ENCODE measurements at places on chromosomes 7 and 10.

- no peak for DNase-seq
Measured at GRCh38 chr7:137258552-137258951, 85.0 kb downstream of the PTN start.

GRCh38 chr10:69056536-69057260 is 31.2 kb upstream of the SRGN start:
- no peak for DNase-seq

GRCh38 chr7:47937065-47937687 is 11.1 kb downstream of the PKD1L1 start:
- no peak for DNase-seq

DNA sequence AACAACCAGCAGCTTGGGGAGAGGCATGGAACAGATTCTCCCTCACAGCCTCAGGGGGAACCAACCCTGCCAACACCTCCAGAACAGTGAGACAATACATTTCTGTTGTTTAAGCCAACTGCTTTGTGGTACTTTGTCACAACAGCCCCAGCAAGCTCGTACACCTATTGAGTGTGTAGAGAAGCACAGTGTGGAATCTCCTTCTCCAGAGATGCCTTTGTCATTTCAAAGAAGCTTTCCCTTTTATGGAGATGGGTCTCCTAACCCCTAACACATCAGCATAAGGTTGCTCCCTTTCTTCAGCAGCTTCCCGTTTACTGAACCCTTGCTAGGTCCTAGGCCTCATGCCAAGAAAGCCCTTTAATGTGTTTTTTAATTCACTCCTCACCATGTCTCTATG is 60.7 kb upstream of the AGK start:
- no peak for DNase-seq

- DNase-seq: no peak
Measured at GRCh38 chr10:120715171-120715570, 136.0 kb upstream of the WDR11 start.

- DNase-seq: no peak
Measured at GRCh38 chr10:100734295-100735086, 10.9 kb upstream of the PAX2 start.

DNA sequence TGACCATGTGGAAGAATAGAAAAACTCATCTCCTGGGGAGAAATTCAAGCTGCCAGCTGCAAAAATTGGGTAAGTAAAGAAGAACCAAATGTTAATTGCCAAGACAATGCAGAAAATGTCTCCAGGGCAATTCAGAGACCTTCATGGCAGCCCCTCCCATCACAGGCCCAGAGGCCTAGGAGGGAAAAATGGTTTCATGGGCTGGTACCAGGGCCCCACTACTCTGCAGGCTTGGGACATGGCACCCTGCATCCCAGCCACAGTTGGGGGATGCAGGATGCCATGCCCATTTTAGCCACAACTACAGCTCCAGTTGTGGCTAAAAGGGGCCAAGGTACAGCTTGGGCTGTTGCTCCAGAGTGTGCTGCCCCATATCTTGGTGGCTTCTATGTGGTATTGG is 20.9 kb upstream of the MKLN1 start:
- no peak for DNase-seq

GRCh38 chr10:75146780-75147179 is 35.3 kb downstream of the SAMD8 start:
- no peak for DNase-seq

GRCh38 chr10:24382979-24383663 is 174.2 kb downstream of the KIAA1217 start:
- DNase-seq: no peak

DNA sequence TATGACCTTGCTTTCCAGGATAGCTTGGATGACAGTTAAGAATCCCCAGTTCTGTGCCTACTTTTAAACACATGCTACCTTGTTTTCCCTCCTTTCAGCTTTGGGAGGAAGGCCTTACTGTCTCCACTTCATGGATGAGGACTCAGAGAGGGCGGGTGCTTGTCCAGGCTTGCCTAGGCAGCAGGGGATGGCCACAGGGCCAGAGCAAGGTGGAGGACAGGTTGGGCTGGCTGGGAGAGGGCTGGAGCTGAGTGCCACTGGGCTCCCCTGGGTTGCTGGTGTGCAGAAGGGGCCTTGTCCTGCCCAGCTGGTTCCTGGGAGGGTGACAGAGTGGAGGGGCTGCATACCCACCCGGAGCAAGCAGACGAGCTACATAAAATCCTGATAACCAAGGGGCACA is 117.8 kb downstream of the GRK5 start:
- DNase-seq: no peak

DNA sequence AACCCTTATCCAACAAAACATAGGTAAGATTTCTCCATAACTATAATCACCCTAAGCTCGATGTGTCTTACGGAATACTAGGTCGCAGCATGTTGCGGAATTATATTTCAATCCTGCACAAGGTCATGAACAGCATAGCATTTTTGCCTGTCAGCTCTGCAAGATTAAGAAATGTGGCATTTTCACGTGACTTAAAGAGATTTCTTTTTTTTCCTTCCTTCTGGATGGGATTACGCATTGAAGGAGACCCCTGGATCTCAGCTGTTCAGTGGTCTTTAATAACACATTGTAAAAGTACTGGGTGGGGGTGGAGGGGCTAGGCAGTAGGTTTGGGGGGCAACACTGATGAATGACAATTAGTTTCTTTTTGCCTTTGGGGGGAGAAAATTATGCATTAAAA is 106.7 kb downstream of the CUBN start:
- no peak for DNase-seq

DNA sequence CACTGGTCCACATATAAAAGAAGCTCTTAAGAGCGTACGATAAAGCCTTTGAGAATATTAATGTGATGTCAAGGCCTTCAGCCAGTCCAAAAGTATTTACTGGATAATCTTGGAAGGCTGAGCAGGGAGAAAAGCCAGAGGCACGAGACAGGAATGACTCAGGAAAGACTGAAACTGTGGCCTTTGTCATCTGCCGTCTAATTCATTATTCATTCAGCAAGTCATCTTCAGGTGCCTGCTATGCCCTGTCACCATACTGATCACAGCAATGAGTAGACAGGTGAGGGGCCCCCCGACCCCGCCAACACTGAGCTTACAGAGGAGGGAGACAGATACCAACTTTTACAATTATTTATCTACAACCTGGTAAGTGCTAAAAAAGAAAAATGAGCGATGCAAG is 78.9 kb downstream of the VOPP1 start:
- DNase-seq: no peak

DNA sequence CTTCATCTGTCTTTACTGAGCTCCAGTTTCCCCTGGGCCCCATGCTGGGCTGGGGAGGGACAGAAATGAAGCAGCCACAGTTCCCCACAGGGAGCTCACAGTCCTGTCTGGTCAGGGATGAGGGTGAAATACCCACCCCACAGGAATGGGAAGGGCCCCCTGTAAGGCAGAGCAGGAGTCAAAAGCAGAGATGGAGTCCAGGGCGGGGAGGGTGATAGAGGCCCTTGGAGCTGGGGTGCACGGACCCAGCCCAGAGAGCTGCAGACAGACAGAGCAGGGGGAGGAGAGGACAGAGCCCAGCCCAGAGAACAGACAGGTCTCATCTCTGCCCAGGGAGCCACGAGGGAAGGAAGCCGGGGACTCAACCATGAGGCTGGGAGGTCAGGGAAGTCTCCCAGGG is 34.9 kb upstream of the ZNF488 start:
- DNase-seq: no peak

DNA sequence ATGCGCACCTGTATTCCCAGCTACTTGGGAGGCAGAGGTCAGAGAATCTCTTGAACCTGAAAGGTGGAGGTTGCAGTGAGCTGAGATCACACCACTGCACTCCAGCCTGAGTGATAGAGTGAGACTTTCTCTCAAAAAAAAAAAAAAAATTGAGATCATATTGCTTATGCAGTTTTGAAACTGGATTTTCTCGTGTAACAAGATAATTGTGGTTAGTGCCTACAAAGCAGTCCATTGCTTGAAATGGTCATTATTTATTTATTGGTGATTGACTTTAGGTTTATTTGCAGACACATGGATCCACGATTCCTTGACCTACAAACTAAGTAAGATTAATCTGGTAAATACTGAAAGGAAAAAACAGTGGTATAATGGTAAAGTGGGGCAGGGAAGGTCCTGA is 149.8 kb downstream of the TAX1BP1 start:
- DNase-seq: no peak

DNA sequence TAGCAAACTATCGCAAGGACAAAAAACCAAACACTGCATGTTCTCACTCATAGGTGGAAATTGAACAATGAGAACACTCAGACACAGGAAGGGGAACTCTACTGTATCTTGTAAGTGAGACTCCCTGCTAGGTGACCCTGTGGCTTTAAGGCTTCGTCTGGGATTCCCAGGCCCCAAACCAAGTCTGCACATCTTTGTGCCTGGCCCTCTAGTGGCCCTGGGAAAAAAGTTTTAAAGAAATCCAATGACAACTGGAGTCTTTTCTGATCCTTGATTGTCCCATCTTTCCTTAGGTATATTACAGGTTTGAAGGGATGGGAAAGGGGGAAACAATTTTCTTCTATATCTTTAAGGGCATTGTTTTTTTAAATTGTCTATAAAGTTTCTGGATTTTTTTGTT is 10.6 kb upstream of the LIPM start:
- DNase-seq: no peak

DNA sequence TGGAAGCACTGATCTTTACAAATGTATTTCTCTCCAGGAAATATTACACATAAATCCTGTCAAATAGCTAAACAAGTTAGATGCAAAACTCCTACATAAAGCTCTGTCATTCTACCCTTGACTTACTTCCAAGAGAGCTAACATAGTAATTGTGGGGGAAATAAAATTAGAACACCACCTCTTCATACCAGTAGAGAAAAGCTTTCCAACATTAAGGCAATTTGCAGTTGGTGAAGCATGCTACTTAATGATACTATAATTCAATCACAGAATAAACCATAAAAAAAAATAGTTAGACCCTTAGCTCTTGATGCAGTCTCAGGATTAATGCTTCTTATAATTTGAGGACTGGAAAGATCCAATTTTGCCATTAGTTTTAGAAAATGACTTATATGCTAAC is 35.2 kb downstream of the SEMA3A start:
- DNase-seq: no peak

DNA sequence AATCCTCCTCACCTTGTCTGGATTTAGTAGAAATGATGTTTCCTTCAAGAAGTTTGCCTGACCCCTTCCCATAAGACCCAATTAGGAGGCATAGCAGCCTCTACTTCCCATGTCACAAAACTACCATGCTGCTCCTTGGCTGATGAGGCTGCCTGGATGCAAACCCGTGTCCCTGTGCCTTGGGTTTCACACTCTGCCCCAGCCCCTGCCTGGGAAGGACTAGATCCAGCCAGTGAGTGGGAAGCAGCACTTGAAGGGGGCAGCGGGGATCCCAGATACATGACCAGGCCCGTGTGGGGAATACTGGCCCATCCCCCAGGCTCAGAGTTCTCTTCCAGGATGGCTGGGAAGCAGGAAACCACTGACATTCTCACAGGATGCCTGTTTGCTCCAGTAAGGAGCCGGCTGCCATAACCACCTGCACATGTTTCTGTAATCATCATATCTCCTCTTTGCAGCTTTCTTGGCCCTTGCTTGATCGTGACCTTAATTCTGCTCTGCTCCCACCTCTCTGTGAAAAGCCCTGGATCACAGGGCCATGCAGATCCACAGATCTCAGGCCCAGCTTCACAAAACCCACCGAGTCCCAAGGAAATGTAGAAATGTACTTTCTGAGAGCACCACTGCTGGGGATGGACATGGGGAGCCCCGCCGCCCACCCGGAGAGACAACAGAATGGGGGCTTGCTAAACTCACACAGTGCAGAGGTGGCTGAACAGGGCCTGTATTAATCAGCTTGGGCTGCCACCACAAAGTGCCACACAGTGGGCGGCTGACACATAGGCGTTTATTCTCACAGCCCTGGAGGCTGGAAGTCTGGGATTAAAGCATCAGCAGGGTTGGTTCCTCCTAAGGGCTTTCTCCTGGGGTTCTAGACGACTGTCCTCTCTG is 287.8 kb upstream of the IGFBP3 start:
- DNase-seq: no peak

- DNase-seq: no peak
Measured at GRCh38 chr7:25739143-25739542, 412.9 kb upstream of the NFE2L3 start.

DNA sequence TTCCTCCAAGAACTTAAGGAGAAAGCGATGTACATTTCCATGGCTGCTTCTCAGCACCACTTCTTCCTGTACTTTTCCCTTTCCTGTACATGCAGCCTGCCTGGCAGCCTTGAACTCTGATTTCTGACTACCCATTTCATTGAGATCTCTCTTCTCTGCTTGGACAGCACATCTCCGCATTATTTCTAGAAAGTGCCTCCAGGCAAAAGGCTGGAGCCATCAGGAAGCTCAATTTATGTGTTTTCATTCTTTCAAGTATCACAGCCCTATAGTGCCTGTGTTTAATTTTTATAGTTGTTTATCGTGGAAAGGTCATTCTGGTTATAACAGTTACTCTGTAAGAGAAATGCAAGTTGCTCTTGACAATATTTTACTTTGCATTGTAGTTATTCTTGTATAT is 688.0 kb upstream of the ANKRD30A start:
- no peak for DNase-seq

GRCh38 chr7:37332243-37333016 is 116.2 kb downstream of the ELMO1 start:
- DNase-seq: no peak

DNA sequence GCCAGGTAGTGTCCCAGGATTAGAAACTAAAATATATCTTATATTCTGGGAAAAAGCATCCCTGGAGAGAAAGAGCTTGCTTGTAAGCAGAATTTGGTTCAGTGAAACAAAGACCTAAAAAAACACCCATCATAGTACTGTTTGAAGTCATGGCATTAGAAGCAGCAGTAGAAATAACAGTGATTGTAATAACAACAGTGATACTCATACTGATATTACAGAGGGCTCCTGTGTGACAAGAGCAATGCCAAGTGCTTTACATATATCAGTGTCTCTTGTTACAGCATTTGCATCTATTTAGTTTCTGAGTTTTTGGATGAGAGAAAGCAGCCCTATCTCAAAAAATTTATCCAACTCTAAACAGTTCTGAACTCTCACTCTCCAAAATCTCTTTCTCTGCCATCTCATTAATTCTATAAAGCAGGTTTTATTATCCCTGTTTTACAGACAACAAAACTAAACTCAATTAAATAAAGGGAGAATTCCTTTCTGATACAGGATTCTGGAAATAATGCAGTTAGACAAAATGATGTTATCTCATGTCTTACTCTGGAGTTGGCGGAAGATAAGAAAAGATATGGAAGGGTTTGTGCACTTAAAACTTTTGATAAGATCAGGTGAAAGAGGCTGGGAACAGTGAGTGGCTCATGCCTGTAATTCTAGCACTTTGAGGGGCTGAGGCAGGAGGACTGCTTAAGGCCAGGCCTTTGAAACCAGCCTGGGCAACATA is 146.5 kb upstream of the AOAH start:
- no peak for DNase-seq

DNA sequence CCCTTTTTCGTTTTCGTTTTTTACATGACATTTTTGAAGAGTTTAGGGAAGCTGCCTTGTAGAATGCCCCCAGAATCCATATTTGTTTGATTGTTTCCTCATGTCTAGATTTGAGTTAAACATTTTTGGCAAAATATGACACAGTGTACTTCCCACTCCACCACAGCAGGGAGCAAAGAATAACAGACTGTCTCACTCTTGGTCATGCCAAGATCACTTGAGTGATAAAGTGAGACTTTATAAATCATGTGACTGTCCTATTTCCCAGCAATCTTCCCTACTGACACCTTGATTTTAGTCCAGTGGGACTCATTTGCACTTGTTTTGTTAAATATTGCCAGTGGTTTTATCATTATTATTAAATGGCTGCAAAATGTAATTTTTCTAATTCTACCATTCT is 44.4 kb upstream of the USP6NL start:
- DNase-seq: no peak

- DNase-seq: no peak
Measured at GRCh38 chr7:147658392-147658967, 932.1 kb upstream of the C7orf33 start.
